ENCODE measurements at places on chromosomes 4 and X.
A peak's percentile ranks its signal among the peaks of the same experiment; 100 is the strongest.

- DNase-seq: no peak
Observed at GRCh38 chrX:1190596-1191145, 21.8 kb downstream of the CRLF2 start.

- no peak for DNase-seq
Observed at GRCh38 chr4:112973750-112974251, 75.7 kb upstream of the ANK2 start.

GRCh38 chr4:141306331-141306730 is 85.6 kb downstream of the ZNF330 start:
- no peak for DNase-seq

- no peak for DNase-seq
Observed at GRCh38 chr4:77193511-77194102, 36.6 kb downstream of the CCNG2 start.

DNA sequence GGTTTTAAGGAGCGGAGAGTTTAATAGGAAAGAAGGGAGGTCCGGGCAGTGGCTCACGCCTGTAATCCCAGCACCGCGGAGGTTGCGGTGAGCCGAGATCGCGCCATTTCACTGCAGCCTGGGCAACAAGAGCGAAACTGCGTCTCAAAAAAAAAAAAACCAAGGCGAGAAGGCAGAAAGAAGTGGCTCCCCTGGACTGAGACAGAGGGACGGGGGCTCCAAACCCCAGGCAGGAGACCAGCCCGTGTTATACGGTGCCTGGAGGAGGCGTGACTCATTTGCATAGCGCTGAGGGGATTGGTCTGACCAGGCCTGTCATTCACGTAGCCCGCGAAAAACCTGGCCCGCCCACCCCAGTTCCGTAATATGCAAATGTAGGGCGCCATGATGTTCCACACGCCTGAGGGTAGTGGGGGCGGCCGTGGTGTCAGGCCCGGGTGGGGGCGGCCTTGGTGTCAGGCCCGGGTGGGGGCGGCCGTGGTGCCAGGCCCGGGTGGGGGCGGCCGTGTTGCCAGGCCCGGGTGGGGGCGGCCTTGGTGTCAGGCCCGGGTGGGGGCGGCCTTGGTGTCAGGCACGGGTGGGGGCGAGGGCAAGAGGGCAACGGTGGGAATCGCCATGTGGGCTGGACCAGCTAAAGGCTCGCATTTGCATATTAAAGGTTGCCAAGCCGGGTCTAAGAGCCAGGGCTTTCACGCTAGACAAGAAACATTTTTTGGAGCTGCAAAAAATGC is 2.1 kb downstream of the PLCXD1 start:
- DNase-seq: peak; percentile 73

GRCh38 chrX:125628435-125628834 is 308.8 kb downstream of the TEX13C start:
- DNase-seq: no peak

DNA sequence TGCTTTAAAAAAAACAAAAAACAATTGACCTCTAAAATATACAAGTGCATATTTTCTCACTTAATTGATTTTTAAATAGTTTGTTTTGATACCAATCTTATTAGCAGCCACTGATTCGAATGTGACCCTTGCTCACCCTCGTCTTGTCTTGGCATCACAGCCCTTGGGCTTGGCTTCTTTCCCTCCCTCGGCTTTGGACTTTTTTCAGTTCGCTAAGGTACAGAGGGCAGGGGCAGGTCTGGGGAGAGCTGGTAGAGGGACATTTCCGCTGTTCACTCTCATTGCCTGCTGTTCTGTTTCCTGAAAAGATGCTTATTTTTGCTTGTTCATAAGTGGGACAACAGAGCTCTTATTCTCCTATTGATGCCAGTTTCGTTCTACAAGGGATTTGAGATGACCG is 88.5 kb upstream of the RPS6KA3 start:
- DNase-seq: no peak

DNA sequence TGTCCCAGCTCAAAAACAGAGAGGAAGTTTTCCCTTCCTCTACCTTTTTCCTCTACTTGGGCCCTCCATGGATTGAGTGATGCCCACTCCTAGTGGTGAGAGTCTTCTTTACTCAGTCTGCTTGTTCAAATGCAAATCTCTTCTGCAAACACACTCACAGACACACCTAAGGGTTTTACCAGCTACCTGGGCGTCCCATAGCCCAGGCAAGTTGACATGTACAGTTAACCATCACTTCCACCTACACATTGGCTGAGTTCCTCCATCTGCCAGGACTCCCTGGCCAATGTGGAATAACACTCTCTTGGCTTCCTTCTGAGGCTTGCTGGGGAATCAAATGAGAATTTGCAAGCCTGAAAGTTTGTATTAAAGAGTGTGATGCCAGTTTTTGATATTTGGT is 45.7 kb upstream of the DHRSX start:
- no peak for DNase-seq
